ENCODE measurements at places on chromosomes 2 and 18.

GRCh38 chr2:57177176-57177575 is 869.4 kb upstream of the VRK2 start:
- no peak for DNase-seq

- DNase-seq: no peak
Measured at GRCh38 chr2:7405861-7406715, 488.9 kb downstream of the RNF144A start.

- no peak for DNase-seq
Measured at GRCh38 chr2:231334179-231334930, 61.2 kb upstream of the B3GNT7 start.

- DNase-seq: no peak
Measured at GRCh38 chr2:21067859-21068537, 24.1 kb upstream of the APOB start.

GRCh38 chr2:219707496-219708285 is 80.3 kb downstream of the SLC4A3 start:
- DNase-seq: no peak

- no peak for DNase-seq
Measured at GRCh38 chr2:1045109-1045508, 94.5 kb downstream of the SNTG2 start.
